DMS79 treated with DMSO at 0.1 percent for 48 hours (cell line): ENCODE measurements at places on chromosomes 1 and 21.

GRCh38 chr1:2418791-2419320 is 6.5 kb upstream of the PEX10 start:
- DNase-seq = no peak

GRCh38 chr1:194495434-194495833 is 1309.0 kb upstream of the B3GALT2 start:
- DNase-seq = no peak

- no peak for DNase-seq
Measured at GRCh38 chr1:167408355-167408754, 110.0 kb downstream of the CD247 start.

DNA sequence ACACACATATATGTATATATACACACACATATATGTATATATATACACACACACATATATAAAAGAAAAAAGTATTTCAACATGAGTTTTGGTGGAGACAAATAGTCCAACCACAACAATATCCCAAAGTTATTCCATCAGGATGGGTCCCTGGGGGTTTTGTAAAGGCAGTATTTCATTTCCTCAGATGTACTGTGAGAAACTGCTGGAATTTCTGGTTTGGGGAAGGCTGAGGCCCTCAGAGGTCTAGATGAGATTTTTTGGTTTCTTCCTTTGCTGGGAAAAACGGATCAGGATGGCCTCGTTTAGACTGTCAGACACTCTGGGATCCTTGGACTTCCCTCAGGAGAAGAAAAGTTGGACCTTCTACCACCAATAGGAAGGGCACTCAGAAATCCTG is 36.5 kb upstream of the TENT5B start:
- no peak for DNase-seq

DNA sequence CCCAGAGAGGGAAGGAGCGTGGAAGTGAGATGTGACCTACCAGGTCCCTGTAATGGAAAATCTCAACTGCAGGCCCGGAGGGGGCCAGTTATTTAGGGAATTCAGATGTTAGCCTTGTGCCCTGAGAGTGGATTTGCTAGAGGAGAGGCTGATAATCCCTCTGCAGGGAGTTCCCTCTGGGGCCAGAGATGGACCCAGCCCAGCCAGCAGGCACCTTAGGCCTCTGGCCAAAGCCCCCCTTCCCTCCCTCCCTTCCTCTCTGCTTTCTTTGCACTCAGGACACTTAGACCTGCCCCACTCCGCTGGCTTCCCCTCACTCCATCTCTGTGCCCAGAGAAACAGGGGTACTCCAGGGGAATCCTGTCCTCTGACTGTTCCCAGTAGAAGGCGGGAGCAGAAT is 1.5 kb upstream of the ATP1A2 start:
- DNase-seq = no peak

GRCh38 chr1:209527372-209527771 is 56.1 kb upstream of the CAMK1G start:
- DNase-seq = no peak

GRCh38 chr1:115538579-115538978 is 103.2 kb upstream of the VANGL1 start:
- no peak for DNase-seq

- DNase-seq = no peak
Measured at GRCh38 chr21:33937931-33938339, 22.3 kb upstream of the ATP5PO start.

GRCh38 chr1:62234688-62235087 is 40.0 kb downstream of the L1TD1 start:
- no peak for DNase-seq

DNA sequence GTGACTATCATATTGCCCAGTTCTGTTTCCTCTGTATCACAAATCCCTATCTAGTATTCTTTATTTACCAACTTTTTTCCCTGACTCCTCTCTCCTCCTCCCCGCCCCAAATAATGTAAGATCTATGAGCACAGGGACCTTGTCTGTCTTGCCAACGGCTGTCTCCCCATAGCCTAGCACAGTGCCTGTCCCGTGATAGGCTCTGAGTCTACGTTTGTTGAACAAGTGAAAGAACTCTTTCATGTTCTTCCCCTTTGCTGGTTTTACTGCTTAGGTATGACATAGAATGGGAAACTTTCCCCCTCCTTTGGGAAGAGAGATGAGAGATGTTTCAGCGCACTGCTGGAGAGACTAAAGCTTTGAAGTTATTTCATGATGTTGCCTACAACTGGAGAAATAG is 367.0 kb downstream of the PRDM2 start:
- DNase-seq = no peak

- DNase-seq = no peak
Measured at GRCh38 chr1:22922640-22923039, 50.0 kb downstream of the LACTBL1 start.

DNA sequence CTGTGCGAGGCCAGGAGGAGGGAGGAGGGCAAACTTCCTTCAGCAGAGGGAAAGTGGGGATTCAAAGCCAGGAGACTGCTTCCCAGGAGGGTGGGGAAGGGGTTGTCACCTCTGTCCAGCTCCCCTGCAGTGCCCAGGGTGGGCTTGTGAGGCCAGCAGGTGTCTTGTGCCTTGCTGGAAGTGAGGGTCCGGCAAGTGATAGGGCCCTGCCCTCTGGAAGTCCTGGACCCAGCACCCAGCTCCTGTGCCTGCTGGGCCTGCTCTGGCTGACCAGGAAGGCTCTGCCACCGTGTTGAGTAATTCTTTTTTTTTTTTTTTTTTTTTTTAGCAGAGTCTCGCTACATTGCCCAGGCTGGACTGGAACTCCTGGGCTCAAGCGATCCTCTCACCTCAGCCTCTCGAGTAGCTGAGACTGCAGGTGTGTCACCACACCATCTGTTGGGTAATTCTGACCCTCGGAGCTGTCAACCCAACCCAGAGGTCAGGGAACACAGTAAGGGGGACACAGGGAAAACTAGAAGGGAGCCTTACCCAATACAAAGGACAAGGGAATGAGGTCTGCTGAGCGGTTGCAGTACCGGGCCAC is 1.0 kb downstream of the BEST4 start:
- no peak for DNase-seq

GRCh38 chr21:38805328-38806152 is at the start of gene ETS2:
ETS2 (plus strand) TSS chr21:38805929; CDS start chr21:38810035, 4,106 bp downstream.
- peak; percentile 60 for DNase-seq

DNA sequence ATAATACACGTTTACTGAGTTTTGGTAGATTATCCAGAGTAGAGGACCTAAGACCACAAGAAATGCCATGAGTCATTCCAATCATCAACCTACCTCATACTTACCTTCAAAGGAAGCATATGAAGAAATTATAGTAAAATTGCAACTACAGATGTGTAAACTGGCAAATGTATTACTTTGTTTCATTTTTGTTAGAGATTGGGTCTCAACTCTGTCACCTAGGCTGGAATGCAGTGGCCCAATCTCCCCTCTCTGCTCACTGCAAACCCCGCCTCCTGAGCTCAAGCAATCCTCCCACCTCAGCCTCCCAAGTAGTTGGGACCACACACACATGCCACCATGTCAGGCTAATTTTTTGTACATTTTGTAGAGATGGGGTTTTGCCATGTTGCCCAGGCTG is 5.2 kb downstream of the TMCO1 start:
- no peak for DNase-seq

DNA sequence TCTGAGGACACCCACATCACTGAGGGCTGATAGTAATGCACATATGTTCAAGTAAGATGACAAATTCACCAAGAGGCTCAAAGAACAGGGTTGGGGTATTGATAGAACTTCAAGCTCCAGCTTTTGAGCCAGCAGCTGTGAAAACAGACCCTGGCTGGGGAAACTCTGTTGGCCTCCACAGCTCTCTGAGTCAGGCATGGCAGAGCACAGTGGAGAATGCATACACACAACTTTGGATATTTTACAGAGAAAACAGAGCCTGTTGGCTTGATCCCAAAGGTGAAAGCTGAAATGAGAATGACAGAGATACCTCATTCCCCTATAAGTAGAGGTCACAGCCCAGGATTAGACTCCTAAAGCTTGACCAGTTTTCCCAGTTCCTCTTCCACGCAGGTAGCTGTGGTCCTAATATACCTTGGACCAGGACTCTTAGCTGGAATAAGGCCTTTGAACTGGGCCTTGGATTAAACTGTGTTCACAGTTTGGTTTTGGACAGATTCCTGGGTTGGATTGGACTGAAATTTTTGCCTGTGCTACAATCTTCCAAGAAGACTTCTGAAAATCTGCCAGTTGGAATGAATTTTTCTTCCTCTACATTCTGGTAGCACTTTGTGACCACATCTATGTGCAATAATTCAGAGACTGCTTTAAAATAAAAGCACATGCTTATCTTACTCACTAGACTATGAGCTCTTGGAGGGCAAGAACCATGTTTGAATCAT is 101.6 kb upstream of the HMGB4 start:
- no peak for DNase-seq

GRCh38 chr1:37794372-37795339 is 1.0 kb downstream of the MANEAL start:
- DNase-seq = peak; percentile 33

DNA sequence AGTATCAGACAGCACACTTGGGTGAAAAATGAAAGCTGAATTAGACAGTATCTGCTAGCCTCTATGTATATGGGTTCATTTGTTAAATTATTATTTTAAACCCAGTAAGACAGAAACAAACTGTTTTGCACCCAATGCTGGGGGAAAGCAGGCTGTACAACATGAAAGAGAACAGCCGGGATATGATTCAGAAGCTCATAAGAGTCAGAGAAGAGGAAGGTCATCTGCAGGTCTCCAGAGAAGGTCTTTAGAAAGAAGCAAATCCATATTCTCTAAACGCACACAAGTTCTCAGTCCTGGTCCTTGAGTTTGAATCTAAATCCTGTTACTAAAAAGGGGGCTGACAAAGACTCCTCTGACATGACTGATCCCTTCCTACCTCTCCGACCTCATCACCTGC is 155.1 kb downstream of the SIPA1L2 start:
- DNase-seq = no peak

- DNase-seq = no peak
Measured at GRCh38 chr1:6508816-6509189, 17.3 kb upstream of the PLEKHG5 start.

GRCh38 chr21:45952974-45953373 is 28.6 kb upstream of the COL6A1 start:
- no peak for DNase-seq

- DNase-seq = no peak
Measured at GRCh38 chr1:14338509-14338908, 260.0 kb upstream of the KAZN start.

DNA sequence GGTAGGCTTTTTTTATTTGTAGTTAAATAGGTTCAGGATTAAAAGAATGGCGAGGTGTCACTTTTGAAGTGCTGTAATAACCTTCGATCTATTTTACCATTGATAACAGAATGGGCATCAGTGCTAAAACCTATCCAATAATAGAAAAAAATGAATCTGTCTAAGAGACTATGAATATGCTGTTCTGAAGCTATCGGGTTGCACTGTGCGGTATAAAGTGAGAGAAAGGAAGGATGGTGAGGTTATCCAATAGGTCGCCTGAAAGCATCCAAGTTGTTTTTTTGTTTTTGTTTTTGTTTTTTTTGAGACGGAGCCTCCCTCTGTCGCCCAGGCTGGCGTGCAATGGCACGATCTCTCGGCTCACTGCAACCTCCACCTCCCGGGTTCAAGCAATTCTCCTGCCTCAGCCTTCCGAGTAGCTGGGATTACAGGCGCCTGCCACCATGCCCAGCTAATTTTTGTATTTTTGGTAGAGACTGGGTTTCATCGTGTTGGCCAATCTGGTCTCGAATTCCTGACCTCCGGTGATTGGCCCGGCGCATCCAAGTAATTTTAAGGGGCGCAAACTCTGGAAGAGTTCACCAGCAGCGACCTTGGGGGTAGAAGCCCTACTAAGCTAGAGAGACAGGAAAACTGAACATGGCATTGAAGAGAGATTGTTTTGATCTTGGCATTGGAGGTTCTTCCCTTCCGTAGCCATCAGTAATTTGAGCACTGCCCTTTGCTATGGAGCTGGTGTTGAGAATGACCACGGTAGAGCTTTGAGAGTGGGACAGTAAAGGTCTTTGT is 8.7 kb upstream of the MDM4 start:
- peak; percentile 64 for DNase-seq

GRCh38 chr1:116545359-116545705 is 25.5 kb downstream of the CD58 start:
- DNase-seq = no peak

DNA sequence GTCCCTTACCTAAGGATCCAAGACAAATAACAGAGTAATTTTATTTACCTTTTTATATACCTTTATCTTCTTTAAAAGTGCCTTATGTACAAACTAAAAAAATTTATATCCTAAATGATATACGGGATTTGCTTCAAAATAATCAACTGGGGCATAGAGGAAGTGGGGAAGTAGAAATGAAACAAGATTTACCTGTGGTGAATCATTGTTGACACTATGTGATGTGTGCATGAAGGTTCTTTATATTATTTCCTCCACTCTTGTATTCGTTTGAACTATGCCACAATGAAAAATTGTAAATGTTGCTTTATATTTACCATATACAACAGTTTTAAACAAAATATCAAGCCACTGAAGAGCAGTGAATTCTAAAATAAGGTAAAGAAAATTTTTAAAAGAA is 13.0 kb downstream of the RGS7 start:
- DNase-seq = no peak

- DNase-seq = no peak
Measured at GRCh38 chr1:205283270-205284147, 38.0 kb downstream of the NUAK2 start.

DNA sequence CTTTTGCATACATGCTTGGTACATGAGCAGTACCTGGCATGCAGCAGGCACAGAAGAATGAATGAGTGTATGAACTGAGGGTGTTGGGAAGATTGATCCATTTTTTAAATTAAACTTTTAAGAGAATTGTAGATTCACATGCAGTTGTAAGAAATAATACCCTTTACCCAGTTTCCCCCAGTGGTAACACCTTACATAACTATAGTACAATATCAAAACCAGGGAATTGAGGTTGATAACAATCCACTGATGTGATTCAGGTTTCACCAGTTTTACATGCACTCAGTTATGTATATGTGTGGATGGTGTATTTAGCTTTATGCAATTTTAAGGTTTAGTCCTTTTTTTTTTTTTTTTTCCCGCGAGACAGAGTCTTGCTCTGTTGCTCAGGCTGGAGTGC is 20.5 kb downstream of the TRABD2B start:
- DNase-seq = no peak

GRCh38 chr1:50420689-50421365 is 2.4 kb downstream of the DMRTA2 start:
- DNase-seq = no peak

DNA sequence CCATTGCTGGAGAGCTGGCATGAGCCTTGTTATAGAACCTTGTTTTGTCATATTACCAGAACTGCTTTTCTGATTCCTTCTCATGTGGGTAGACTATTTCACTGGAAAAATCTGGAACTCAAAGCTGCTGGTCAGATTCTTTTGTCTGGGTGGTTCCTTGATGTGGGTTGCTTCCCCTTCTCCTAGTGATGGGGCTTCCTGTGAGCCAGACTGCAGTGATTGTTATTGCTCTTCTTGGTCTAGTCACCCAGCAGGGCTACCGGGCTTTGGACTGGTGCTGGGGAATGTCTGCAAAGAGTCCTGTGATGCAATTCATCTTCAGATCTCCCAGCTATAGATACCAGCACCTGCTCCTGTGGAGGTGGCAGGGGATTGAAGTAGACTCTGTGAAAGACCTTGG is 59.4 kb downstream of the GPR137B start:
- DNase-seq = no peak

- DNase-seq = no peak
Measured at GRCh38 chr1:168811176-168811575, 82.2 kb upstream of the DPT start.
